ENCODE measurements at places on chromosomes 6 and 20. TPM values are rescaled to one million over a fixed set of nuclear protein-coding genes. Genes with fewer than 3 reads are reported as not detected.

DNA sequence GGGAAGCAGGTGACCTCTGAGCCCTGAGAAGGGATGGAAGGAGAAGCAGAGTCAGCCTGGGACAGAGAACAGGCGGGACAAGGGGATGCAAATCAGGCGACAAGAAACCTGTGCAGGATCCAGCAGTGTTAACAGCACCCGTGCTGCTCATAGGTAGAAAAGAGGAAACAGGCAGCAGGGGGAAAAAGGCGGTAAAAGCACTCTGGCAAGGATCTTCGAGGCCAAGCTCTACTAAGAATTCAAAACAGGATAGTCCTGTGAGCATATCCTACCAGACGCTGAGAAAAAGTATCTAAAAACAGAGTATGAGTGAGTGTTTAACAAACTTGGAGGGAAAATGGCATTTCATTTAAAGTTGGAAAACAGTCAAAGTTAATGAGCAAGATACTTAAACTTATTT is 16.7 kb downstream of the C6orf118 start:
- no peak for DNase-seq

GRCh38 chr20:62676976-62677375 is 31.7 kb upstream of the NTSR1 start:
- DNase-seq = no peak

DNA sequence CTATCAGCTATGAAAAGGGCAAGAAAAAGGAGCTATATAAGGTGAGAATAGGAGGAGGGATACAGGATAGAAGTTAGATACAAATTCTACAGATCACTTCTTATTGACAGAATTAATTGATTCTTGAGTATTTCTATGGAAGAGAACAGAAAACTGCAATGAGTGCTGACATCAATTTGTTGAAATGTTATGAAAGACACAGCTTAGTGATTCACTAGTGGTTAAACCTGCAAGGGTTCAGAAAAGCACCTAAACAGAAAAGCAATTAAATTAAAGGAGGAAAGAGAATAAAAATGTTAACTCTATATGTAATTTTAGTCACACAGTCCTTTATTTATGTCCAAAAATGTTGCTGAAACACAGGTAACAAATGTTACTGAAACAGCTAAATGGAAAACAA is 254.4 kb upstream of the RUNX2 start:
- no peak for DNase-seq

DNA sequence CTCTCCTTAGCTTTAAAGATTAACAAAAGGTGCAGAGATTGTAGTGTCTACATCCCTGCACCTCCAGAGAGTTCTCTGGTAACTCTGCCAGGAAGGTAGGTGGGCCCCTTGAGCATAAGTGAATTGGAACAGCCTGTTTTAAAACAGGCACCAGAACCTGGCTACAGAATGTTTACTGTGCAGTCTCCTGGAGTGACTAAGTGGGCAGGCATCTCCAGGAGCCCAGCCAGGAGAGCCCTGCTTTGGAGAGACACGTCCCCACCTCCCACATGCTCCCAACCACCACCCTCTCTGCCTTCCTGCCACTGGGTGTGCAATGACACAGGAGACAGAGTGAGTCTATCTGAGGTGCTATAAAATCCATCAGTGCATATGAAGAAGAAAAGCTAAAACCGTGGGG is 110.3 kb upstream of the EYA4 start:
- DNase-seq = peak; percentile 75

DNA sequence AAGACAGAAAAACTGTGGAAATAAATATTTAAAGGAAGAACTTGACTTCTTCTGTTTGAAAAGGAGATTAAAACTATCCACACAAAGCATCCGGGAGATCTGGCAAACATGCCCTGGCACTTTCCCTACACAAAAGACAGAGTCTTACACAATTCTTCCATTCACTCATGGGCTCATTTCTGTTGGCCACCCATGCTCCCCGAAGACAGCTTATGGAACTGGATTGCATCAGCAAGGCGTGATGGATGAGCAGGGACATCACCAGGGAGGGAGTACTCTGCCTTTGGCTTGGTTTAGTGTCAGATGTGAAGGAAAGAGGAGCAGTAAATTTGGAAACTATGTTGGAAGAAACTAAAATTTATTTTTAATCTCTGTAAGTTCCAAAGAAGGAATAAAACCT is 379.3 kb downstream of the CD109 start:
- peak; percentile 66 for DNase-seq

DNA sequence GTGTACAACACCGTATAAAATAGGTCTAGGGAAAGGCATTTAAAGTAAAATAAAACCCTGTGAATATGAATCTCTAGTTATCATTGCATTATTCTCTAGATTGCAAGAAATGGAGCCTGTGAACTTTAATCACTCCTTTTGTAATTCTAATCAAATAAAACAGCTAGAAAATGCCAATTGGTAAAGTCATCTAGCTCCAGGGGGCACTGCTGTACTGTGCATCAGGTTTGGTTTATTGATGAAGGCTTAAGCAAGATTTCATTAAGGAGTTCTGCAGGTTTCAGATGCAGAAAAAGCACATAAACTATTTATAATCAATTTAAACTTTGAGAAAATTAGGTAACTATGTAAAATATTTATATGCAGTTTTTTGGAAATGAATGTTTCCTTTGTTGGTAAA is 645.0 kb downstream of the PHF3 start:
- DNase-seq = no peak

DNA sequence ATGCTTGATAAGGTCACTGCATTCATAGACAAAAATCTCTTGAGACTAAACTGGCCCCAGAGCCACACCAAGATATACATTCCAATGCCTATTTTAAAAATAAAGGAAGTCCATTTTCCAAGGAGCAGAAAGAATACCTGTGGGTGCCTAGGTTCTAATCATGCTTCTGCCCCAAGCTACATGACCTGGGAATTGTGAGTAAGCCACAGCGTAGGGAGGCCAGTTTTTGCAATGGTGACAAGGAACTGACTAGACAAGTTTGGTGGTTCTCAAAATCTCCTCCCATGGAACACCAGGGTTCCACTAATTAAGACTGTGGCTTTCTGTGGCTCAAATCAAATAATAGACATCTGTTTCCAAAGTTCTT is 83.3 kb downstream of the GMDS start:
- DNase-seq = no peak

- no peak for DNase-seq
Measured at GRCh38 chr6:52946306-52946705, 36.8 kb upstream of the GSTA3 start.

GRCh38 chr6:14320332-14320731 is 202.8 kb downstream of the CD83 start:
- DNase-seq = no peak

EIF6 gene
- total RNA-seq = 36.5 TPM

GRCh38 chr20:37880726-37881591 is 22.0 kb upstream of the VSTM2L start:
- DNase-seq = peak; percentile 85

- DNase-seq = no peak
Measured at GRCh38 chr6:52115145-52115741, 27.8 kb upstream of the PKHD1 start.

FAM110A gene
- total RNA-seq = 2.6 TPM

DNA sequence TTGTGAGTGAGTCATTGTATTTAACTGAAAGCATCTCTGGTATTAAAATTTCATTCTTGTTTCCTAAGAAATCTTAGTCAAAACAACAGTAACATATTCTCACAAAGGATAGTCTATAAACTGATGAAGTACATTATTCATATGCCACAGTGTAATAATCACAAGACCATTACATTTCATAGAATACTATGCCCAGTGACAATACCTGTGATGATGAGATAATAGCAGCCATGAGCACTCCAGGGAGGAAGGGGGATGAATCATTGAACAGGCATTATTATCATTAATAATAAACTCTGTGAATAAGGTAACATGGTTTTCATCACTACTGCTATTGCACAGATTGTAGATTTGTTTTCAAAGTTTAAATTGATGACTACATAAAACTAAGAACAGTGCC is 667.9 kb downstream of the EPM2A start:
- DNase-seq = no peak

NRSN1 gene
- total RNA-seq = not detected

DNA sequence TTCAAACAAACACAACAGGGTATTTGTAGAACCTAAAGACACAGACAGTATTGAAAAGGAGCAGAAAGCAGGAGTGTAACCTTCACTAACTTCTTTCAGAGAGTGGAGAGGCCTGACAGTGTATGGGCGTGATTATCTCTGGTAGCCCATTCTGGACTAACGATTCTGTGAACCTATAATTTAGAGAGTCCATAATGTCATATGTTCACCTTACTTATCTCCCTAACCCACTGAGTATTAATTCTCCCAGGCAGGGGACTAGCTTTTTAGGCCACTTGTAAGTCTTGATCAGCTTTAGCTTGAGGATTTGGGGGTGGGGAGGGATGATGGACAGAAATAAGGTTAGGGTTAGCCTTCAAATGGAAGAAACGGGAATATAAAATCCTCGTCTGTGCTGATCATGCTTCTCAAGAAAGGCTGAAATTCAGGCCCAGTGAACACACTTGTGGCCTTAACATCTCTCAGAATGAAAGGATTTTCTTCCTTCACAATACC is 2.8 kb upstream of the PARD6B start:
- DNase-seq = no peak

DNA sequence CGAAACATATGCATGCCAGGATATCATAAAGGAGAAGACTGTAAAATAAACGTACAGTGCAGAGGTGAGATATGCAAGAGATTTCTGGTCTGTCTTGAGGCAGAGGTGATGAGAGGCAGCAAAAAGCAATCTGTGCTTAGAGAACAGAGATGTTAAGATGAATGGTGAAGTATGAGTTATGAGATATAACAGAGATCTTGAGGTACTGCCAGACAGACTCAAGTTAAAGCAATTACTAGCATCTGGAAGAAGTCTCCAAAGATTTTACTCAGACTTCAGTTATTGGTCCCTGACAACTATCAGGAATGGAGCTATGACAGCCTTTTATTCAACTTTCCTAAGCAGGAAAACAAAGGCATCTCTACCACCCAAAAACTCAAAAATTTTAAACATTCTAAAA is 122.8 kb upstream of the DST start:
- no peak for DNase-seq

All from Right ventricle myocardium inferior (tissue), 1 donor.